ENCODE measurements at places on chromosomes 13 and 19.
A peak's percentile ranks its signal among the peaks of the same experiment; 100 is the strongest.

- no peak for DNase-seq
Measured at GRCh38 chr13:94716016-94716415, 3.7 kb upstream of the SOX21 start.

- no peak for DNase-seq
Measured at GRCh38 chr19:45211751-45212381, 33.3 kb downstream of the BLOC1S3 start.

- DNase-seq, result no peak
Measured at GRCh38 chr19:46722421-46723022, 5.6 kb upstream of the PRKD2 start.

- no peak for DNase-seq
Measured at GRCh38 chr19:18093439-18094161, 4.0 kb upstream of the MAST3 start.

DNA sequence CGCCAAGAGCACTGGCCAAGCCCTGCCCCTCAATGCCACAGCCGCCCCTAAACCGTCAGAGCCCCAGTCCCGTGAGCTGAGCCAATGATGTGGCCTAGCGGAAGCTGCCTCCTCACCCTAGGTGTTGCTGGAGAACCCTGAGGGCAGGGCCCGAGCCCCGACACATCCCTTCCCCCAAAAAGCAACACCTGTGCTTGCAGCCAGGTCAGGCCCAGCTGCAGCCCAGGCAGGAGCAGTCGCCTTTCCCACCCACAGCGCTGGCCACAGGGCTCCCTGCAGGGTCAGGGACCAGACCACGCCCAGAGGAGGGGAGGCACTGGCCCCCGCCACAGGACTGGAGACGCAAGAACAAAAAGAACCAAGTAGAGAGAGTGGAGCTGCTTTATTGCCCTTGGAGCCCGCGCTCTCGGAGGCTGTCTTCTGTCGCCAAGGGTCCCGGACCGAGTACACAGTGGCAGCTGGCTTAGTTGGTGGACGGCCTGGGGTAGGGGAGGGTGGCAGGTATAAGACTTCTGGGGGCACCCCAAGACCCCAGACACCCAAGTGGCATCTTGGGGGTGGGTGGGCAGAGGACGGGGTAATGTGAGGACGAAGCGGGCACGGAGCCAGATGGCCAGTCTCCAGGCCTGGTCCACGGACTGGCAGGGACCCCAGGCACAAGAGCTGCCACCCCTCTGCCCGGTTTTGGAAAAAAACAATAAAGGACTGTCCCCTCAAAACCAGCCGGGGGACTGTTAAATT, 3.3 kb downstream of the P2RY11 start:
- peak; percentile 9 for DNase-seq

GRCh38 chr19:56332695-56333094, 18.1 kb upstream of the ZSCAN5A start:
- DNase-seq, result no peak

GRCh38 chr13:50365408-50366391, 350.5 kb downstream of the KCNRG start:
- DNase-seq, result no peak

DNA sequence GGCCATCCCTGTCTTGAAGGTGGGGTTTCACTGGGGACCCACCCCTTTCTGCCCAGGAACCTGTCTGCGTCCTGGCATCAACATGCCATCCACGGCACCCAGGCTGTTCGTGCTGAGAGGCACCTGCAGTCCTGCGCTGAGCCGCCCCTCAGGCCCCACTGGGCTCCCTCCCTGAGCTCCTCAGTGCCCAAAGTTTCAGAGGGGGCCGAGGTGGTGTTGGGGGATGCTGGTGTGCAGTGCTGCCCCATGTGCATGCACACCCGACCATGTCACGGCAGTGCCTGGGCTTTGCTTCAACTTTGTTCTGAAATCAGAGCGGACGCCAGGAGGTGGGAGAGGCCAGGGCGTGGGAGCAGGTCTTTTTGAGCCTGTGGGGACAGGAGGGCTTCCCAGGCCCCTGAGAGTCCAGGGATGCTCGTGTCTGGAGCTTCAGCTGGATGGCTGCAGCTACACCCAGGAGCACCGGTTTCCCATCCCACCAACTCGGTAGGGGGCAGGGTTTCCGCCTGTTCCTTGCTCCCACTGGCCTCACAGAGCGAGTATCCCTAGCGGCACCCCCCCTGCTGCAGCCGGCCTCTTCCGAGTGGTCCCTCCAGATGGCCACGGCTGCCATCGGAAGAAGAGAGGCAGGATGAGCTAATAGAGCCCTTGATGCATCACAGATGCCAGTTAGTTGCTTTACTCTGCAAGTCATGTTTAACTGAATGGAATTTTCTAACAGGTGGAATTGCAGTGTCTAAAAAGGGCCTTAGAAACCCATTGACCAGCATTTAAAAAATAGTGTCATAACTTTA, 44.0 kb downstream of the WDFY2 start:
- no peak for DNase-seq

DNA sequence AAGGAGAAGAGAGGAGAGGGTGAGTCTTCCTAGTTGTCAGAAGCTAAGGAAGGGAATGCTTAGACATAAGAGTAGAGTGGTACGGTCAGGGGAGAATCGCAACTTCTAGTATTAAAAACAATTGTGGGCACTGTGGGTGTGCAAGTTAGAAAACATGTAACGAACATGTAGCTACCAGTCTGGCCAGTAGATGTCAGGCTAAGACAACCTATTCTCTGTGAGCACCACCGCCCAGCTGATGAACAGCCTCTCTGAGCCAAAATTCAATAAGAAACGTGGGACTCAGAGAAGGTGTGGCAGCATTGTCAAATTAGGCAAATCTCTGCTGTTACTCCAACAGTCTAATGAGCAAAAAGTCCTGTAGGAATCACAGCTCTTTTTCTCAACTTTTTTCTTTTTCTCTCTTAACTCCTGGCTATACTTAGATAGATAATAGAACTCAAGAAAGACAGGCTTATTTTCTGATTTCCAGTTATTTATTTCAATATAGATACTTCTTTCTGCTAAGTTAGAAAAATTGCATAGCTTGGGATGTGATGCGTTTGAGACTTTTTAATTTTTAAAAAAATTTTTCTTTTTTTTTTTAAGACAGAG, 186.2 kb downstream of the USP12 start:
- DNase-seq, result peak; percentile 39

DNA sequence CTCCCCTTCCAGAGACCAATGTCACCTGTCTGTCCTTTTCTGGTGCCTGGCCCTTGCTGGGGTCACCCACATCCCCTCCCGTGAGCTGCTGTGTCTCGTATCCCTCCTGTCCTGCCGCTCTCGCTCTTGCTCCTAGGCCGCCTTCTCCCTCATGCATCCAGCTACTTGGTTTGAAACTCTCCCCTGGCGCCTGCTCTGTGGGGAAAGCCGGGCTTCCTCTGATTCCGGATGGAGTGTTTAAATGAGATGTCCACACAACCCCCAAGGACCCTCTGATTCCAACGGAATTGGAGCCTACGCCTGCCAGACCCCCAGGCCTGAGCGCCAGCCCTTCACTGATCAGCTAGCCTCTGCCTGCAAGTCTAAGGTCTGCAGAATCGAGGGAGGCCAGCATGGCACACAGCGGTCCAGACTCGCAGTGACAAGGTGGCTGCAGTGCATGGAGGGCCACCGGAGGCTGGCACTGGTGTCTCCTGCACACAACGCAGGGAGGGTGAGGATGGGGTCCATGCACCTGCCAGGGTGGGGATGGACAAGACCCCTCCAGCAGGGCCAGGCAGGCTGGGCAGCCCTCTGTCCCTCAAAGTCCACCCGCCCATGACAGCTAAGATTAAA, 47.2 kb downstream of the RFX2 start:
- no peak for DNase-seq

GRCh38 chr13:28455580-28456194, 39.2 kb downstream of the FLT1 start:
- DNase-seq, result no peak

GRCh38 chr13:26707122-26708006, 53.2 kb downstream of the GPR12 start:
- no peak for DNase-seq

- no peak for DNase-seq
Measured at GRCh38 chr19:18807861-18808331, 16.8 kb upstream of the COMP start.
